ENCODE measurements at places on chromosomes 5 and 9.

GRCh38 chr5:124132843-124133242, 613.6 kb downstream of the ZNF608 start:
- no peak for DNase-seq

GRCh38 chr5:98880151-98880550, 48.7 kb downstream of the CHD1 start:
- DNase-seq, result no peak

DNA sequence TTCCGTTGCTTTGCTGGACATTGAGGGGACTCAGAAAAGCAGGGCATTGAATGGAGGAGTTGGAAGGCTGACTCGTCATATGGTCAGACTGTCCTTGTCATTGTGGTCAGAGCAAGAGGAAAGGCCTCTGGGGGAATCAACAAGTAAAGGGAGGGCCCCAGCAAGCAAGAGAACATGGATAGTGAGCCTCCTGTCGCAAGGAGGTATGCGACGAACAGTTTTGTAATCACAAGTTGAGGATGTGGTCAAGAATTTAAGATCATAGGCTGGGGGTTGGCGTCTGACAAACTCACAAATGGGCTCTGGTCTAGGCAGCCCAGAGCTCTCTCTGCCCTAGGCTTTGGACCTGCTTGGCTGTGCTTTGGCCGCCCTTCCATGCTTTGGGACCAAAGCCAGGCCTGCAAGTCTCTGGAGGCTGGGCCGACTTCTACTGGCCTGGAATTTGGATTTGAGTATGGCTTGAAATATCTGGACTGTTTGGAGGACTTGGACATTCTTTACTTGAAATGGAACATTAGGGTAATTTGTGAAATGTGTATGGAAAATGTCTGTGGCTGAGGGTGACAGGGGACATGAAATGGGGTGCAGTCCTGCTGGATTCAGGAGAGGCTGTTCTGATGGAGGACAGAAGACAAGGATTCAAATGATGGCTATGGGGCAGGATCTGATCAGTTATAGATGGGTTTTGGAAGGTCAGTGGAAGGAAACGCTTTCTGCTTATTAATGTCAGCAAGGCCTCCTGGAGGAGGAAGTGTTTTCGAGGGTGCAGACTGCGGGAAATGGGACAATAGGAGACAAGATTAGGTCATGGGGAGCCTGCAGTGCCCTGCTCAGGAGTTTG, 19.2 kb upstream of the NDST1 start:
- no peak for DNase-seq

DNA sequence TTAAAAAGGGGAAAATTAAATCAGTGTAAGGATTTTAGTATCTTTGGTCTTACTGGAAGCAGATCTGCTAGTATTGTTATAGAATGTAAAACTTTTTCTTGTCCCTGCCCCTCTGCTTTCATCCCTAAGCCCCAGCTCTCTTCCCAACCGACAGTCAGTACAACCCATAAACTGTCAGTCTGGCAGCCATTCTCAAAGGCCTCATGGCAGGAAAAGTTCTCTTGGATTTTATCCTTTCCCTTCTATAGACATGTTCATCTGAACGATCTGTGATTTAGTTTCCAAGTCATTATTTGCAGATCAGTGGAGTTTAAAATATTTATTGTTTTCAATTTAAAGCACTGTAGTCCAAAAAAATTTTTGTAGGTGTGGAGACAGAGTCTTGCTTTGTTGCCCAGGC, 39.2 kb downstream of the ARRDC3 start:
- no peak for DNase-seq

- no peak for DNase-seq
Observed at GRCh38 chr9:135819905-135820304, 87.4 kb downstream of the CAMSAP1 start.

GRCh38 chr9:121067640-121068039, 7.1 kb upstream of the CNTRL start:
- no peak for DNase-seq
